ENCODE measurements at places on chromosomes 13 and 19. TPM values are rescaled to one million over a fixed set of nuclear protein-coding genes. Genes with fewer than 3 reads are reported as not detected.
A peak's percentile ranks its signal among the peaks of the same experiment; 100 is the strongest.

GRCh38 chr19:15169541-15170285, 31.1 kb downstream of the NOTCH3 start:
- DNase-seq: no peak

DNA sequence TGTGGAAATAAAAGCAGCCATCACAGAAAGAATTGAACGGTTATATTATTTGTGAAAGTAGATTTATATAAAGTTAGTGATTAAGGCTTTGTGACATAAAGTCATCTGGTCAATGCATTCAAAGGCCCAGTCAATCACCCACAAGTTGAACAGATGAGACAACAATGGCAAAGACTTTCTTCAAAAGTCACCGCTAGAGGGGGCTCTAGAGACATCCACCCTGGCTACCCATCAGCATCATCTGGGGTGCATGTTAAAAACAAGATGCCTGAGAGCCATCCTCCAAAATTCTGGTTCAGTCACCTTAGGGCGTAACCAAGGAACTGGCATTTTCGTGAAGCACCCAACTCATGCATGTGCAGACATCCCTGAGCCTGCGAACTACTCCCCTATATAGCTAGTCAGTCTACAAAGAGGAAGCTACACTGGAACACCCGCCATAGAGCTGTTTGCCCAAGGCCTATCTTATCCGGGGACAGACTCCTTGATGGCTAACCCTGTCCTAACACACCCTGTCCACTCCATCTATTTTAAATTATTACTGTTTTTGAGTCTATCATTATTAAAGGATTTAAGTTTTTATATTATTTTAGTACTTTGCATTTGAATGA, 970.5 kb downstream of the UQCRFS1 start:
- no peak for DNase-seq

DNA sequence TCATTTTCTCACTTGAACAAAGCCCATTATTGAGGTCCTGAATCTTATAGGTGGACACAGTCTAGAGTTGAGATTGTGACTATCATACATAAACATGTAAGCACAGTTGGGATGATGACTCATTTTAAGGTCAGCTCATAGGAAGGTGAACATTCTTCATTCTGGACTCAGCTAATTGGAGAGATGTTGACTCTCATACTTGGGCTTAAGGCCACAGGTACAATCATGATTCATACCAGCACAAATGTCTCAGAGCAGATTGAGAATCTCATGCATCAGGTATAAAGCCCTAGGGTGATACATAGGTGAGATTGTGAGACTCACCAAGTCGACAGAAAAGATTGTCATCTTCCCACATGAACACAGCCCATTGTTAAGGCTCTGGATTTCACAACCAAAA, 62.3 kb upstream of the ZNF724 start:
- no peak for DNase-seq

Gene TEX101
- not detected for total RNA-seq

GRCh38 chr19:39053276-39054090, 21.1 kb upstream of the FBXO27 start:
- no peak for DNase-seq

Gene UGGT2
- 171 TPM for total RNA-seq

GRCh38 chr19:43265664-43266025, 3.7 kb downstream of the PSG9 start:
- no peak for DNase-seq

Gene CEBPG
- total RNA-seq: 18.2 TPM

Gene GNG7
- 0.88 TPM for total RNA-seq

Gene ATP4B
- total RNA-seq: not detected

DNA sequence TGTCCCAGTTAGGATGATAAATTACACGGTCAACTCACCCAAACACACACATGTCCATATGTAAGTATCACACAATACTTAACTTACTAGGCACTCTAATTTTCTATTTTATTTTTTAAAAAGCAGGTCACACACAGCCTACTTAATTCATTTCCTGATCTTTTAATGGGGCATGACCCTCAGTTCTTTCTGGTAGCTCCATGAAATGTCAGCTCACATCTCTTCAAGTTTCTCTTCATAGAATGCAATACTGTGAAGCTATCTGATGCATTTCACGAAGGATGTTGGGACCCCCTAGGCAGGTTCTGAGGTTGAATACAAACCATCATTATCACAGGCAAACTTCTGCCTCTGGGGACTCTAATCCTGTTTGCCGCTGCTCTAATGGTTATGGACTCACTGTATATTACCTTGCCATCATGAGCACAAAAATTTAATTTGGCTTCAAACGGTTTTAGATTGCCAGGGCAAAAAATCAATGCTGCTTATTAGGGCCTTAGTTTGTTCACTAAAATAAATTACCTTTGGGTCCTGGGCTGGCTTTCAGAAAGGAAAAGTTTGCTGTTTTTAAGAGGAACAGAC, 16.1 kb upstream of the DHRS12 start:
- no peak for DNase-seq

Gene FAAP24
- not detected for total RNA-seq

DNA sequence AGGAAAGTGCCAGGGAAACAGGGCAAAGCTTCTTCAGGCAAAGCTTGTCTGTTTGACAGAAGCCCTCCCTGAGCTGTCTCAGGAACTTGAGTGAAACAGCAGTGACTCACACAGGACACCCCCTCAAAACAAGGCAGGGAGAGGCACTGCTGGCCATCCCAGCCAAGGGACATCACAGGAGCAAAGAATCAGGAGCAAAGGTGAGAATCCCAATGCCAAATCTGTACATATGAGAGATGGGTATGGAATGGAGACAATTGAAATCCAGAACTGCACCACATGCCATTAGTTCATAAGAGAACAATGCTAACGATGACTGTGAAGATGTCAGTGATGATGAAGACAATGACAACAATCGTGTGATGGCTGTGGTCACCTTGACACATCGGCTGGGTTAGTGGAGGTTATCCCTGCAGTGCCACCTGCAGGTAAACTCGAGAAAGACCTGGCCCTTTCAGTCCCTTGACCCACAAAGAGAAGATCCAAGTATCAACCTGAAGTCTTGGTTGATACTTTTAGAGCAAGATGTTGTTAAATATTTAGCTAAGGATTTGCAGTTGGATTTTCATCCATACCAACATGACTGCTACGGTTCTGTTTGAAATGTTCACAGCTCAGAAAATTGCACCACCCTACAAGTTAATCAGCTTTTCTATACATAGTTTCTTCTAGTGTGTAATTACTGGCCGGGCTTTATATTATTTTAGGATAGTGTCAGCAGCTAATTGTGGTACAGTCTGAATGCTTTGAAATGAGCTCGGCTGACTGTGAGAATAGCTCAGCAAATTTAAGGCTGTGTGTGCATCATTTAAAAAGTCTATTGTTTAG, 42.0 kb upstream of the IPO5 start:
- DNase-seq: no peak

GRCh38 chr19:8578642-8579265, 1.5 kb upstream of the MYO1F start:
- peak; percentile 76 for DNase-seq

DNA sequence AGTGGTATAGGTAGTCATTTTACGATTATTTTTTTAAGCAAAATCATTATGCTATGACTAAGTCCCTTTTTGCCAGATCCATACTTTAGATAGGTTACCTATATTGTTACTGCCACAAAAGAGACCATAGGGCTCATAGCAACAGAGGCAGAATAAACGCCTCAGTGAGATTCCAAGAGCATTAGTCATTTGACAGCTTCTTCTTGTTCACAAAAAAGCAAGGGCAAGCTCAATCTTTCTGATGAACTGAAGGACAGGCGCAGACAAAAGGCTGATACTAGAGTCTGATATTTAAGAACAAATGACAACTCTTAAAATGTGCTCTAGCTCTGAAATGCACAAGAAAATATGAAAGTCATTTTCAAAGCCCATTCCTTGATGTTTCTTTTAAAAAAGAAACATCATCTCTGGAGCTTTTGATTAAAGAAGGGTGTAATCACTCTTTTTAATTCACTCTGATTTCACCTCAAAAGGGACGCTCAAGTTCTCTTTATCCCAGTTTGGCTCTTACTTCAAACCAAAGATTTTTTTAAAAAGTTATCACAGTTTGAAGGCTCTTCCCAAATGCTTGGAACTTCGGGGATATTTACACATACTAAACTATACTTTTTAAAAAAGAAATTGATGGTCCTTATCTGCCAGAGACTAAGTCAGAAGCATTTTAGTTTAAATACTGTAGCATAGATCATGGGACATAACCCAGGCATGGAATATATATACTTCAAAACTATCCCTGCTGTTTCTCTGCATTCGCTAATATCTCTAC, 187.2 kb downstream of the EFNB2 start:
- DNase-seq: no peak

- DNase-seq: peak; percentile 43
Observed at GRCh38 chr19:18435178-18435841, 2.6 kb downstream of the ISYNA1 start.

- no peak for DNase-seq
Observed at GRCh38 chr13:46593398-46593797, 40.4 kb downstream of the LRCH1 start.

DNA sequence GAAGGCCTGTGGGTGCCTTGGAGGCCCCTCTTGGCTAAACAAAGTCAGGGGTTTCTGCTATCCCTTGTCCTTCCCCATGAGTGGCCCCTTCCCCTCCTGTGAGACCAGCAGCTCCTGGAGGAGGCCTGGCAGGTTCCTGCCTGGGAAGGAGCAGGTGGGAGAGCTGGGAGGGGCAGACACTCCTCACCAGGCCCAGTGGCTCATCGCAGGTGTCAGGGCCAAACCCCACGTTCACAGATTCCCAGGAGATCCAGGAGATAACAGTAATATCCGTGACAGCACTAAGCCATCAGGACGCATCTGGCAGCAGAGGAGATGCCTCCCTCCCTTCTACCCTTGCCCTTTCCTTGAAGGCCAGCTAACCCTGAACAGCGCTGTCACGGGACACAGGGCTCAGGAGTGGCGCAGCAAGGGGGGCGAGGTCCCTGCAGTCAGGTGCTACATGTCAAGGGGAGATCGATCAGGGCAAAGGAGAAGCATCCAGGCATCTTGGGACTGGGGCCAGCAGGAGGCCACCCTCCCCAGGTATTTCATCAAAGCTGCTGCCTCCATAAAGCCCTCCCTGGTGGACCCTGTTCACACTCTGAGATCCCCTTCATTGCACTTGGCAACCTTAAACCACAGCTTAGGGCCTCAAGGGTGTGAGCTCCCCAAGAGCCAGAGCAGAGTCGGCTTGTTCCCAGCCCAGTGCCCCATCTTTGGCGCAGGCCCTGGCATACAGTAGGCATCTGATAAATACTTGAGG, 4.8 kb downstream of the CEBPA start:
- DNase-seq: peak; percentile 4

- DNase-seq: no peak
Observed at GRCh38 chr13:23672616-23673015, 102.4 kb downstream of the TNFRSF19 start.

DNA sequence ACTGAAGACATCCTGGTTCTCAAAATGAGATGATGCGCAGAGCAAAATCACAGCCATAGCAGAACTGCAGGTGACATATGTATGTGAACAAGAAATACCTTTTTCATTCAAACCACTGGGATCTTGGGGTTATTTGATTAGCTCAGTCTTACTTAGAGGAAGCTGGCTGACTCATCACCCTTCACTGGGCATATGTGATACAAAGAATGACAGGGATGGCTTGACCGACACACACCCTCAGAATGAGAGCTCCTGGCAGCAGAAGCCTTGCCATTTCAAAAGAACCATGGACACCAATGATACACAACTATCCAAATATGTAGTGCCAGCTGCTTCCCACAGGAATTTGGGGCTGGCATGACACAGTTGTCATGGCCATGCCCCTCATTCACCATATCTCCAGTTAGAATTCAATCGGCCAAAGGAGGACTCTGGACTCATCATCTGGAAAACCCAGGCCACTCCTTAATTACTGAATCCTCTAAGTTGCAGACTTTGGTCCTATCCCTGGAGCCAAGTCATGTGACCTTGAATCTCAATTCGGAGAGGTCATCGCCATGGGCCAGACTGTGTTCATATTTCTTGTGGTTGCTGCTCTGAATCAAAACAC, 115.8 kb downstream of the KATNAL1 start:
- DNase-seq: no peak

DNA sequence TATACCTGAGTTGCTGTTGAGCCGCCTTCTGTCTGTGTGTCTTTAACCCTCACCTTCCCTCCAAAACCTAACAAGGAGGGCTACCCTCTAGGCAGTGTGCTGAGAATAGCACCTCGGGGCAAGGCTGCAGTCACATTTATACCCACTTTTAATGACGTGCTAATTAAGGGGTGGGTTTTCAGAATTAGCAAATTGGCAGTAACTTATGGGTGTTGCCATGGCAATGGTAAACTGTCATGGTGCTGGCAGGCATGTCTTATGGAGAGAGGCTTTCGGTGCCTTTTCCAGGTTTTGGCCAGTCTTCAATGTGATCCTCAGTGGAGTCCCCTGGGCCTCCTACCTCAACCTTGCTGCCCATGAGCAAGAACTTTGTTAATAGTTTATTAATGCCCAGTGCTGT, 1.2 kb upstream of the PNMA8A start:
- DNase-seq: no peak

- no peak for DNase-seq
Observed at GRCh38 chr19:39112338-39112890, 13.2 kb upstream of the PAK4 start.

Gene KLK8
- total RNA-seq: not detected

GRCh38 chr19:44010468-44010867, 7.7 kb downstream of the ZNF230 start:
- DNase-seq: no peak

DNA sequence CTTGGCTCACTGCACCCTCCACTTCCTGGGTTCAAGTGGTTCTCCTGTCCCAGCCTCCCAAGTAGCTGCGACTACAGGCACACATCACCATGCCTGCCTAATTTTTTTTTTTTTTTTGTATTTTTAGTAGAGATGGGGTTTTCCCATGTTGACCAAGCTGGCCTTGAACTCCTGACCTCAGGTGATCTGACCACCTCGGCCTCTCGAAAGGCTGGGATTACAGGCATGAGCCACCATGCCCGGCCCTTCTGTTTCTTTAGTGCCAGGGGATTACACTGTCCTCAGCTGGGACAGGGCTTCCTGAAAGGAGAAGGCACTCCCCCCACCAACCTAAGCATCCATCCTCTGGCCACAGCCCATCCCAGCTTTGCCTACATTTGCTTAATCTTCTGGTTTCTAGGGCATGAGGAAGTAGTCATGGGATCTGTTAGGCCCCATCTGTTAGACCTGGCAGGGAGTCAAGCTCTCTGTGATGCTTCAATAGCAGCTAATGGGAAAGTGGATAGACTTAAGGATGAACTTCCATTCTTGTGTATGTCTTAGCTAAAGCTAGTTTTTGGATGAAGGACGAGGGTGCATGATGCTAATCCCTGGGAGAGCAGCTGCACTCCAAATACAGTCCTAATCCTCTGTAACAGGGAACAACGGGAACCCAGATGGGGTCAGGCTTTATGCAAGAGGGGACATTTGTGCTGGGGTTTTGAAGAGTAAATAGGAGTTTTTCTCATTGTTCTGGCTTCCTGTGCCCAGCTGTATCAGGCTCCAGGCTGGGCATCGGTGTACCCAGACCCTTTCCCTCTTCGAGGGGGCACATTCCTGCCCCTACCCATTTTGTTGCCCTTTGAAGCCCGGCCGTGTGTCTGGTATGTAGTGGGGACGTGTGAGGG, 2.6 kb downstream of the VAV1 start:
- DNase-seq: no peak

GRCh38 chr19:13669780-13670355, 94.5 kb upstream of the MRI1 start:
- DNase-seq: no peak

Gene POSTN
- total RNA-seq: 78.8 TPM

- no peak for DNase-seq
Observed at GRCh38 chr19:15911599-15912235, 13.8 kb upstream of the CYP4F2 start.

- no peak for DNase-seq
Observed at GRCh38 chr13:111925146-111925875, 141.6 kb upstream of the SOX1 start.
